ENCODE measurements at places on chromosomes 5 and 9.

GRCh38 chr5:566636-567309 lies 42.5 kb upstream of the SLC9A3 start:
- DNase-seq, result no peak

GRCh38 chr9:37656936-37657335 lies 6.2 kb downstream of the FRMPD1 start:
- no peak for DNase-seq

- no peak for DNase-seq
Measured at GRCh38 chr9:99140685-99141314, 35.9 kb downstream of the TGFBR1 start.

DNA sequence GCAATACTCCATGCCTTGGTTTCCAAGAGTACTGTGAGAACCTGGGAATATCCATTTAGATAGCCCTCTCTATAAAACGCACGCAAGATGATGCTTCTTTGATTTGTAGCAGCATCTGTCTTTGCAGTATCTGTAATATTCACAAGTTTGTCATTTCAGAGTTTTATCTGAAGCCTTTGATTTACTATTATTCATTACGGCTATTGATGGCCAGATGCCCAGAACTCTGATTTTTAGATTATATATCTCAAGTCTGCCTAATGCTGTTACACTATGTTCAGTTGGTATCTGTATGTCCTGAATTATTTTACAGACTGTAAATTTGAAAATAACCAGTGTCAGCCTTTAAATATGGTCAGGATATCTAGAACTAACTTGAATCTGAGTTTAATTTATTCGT lies 233.3 kb downstream of the FAM170A start:
- no peak for DNase-seq

- DNase-seq, result no peak
Measured at GRCh38 chr5:135079099-135079681, 45.2 kb upstream of the PITX1 start.

GRCh38 chr5:16894236-16895057 lies 41.6 kb downstream of the MYO10 start:
- no peak for DNase-seq

GRCh38 chr5:175813943-175814630 lies 57.3 kb upstream of the CPLX2 start:
- no peak for DNase-seq

GRCh38 chr5:38534156-38534453 lies 22.3 kb downstream of the LIFR start:
- DNase-seq, result no peak

DNA sequence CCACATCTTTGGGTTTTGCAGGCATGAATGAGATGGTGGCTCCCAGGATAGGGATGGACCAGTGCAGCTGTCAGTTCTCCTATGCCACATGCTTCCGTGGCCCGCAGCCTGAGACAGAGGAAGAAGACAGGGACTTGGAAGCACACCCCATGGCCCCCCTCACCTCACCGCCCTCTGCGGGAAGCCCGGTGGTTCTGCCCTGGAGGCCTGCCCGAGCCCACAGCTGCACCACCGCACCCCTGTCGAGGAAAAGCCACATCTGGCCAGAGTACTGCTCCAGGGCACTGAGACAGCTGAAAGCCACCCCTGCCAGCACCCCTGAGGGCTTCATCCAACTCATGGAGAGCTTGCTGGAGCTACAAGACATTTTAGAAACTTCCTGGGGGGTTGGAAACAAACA lies 7.6 kb upstream of the TRMT10B start:
- no peak for DNase-seq

DNA sequence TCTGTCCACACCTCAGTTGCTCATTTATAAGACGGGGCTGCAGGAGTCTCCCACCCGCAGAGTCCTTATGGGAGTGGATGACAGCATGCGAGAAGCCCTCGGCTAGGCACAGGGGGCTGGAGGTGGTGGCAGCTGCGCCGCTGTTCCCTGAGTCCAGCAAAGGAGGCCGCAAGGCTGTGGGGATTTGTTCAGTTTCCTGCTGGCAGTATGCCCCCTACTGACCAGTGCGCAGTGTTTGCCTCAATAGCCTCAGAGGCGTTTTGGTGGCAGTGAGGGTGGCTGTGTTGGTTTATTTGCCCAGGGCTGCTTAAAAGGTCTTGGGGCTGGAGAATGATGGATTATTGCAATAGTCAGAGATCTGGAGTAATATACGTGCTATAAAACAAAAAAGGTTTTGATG lies 176.3 kb upstream of the OTULINL start:
- DNase-seq, result no peak

DNA sequence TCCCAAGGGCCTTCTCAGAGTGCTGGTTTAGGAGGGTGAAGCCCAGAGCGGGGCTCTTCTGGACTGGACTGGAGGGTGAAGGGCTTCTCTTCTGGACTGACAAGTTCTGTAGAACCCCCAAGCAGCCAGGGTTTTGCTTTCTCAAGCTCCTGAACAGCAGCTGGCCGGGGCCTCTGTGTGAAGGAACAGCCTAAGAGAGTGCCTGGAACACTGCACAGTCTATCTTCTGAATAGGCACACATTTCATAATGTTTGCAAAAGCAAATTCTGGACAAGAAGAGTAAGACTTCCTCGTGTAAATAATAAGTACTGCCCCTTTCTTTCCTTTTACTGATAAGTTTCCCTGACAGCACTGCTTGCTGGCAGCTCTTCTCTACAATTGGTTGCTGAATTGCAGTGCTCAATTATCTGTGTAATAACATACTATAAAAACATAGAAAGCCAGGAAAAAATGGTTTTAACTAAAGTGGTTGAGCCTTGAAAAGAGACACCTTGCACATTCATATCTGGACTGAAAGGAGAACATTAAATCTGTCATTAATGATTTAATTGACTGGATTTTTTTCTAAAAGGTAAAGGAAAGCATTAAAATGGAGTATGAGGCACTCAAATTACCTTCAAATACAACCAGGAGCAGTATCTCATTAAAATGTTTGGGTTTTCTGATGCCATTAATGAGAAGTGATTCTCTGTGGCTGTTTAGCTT lies 20.5 kb downstream of the MAST4 start:
- no peak for DNase-seq

- no peak for DNase-seq
Measured at GRCh38 chr9:107639426-107639825, 149.9 kb upstream of the KLF4 start.

- DNase-seq, result no peak
Measured at GRCh38 chr9:27437652-27438373, 86.3 kb upstream of the IFNK start.

- DNase-seq, result no peak
Measured at GRCh38 chr5:139642891-139643871, 5.0 kb upstream of the CXXC5 start.

GRCh38 chr9:98367371-98367900 lies 112.0 kb upstream of the TBC1D2 start:
- DNase-seq, result no peak

DNA sequence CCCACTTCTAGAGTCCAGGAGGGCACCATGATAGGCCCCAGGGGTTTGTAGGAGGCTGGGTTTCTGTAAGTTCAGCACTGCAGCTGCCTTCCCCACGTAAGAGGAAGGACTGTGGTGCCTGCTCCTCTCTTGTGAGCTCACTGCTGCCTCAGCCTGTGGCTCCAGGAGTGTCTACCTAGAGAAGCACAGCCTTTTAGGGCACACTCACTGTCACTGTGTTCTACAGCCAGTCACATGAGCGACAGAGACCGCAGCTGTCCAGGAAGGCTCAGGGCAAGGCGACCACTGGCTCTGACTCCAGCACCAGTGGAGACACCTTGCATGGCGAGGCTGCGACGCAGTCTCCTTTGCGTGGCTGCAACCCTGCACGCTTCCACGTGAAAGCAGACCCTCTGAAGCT lies 72.8 kb downstream of the OTULIN start:
- DNase-seq, result no peak

DNA sequence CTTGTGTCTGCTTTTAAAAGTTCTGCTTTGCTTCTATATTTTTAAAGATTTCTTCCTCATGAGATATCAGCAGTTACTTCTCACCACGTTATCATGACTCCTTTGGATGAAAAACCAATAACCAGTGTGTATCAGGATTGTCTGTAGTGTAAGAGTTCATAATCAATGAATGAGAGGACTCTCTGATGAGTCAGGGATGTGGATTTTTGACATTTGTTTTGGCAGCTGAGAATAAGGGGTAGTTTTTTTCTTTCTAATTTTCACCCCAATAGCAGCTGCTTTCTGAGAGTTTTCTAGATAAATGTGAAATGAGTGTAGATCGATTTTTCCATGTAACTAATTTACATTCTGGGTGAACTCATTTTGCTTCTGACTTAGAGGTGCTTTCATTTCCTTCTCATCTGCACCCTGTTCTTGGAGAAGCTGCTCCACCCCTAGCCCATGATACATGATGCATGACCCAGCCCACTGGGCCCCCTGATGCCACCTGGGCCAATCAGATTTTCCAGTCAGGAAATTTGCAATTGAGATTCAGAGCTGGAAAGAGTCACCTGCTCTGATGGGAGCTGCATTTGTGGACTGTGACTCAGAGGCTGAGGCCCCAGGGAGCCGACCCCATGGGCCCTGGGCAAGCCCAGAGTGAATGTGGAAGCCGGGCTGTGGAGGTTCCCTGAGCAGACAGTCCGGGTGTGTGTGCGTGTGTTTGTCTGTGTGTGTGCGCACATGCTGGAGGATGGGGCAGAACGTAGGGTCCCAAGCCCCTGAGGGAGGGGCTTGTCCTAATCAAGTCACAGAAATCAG lies 159.3 kb downstream of the RGS3 start:
- DNase-seq, result no peak

GRCh38 chr5:161001604-161002003 lies 149.6 kb upstream of the ATP10B start:
- no peak for DNase-seq

DNA sequence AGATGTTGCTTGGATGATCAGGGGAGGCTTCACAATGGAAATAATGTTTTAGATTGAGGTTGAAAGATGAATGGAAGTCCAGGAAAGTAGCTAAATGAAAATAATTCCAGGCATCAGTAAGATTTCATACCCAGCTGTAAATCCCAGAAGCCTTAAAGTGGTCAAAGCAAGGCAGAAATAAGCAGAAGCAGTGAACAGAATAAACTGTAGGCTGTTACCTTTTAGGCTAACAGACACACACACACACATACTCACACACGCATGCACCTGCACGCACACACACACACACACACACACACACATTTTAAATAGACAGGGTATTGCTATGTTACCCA lies 175.3 kb downstream of the WDR70 start:
- DNase-seq, result no peak

DNA sequence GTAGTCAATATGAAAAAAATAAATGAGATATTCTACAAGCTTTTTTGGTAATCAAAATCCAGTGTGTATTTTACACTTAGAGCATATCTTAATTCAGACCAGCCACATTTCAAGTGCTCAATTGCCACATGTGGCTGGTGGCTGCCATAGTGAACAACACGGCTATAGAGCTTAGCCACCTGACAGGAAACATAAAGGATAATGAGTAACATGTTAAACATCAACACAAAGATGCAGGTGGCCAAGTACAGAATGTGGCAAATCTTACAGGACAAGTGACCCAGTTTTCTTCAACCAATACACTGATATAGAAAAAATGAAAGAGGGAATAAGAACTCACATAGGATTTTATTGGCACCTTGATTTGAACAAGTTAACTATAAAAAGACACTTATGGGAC lies 61.4 kb downstream of the KIF24 start:
- DNase-seq, result no peak

- no peak for DNase-seq
Measured at GRCh38 chr9:138119202-138120027, 241.8 kb downstream of the CACNA1B start.

GRCh38 chr9:73168298-73168934 lies 16.8 kb downstream of the ANXA1 start:
- DNase-seq, result no peak

DNA sequence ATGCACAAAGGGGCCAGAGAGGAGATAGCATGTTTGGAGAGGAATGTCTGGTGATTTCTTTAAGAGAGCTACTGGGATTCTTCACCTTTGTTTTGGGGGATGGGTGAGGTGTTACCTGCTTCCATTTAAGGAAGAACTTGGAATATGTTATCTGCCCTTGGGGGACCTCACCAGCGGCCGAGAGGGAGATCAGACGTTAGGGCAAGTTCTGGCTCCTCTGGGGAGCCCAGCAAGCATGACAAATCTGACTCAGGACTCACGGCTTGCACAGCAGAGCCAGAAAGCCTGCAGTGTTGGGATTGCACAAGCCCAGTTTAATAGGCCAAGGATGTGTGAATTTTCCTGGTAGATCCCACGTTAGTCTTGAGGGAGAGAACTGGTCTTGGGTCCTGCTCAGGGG lies 40.3 kb downstream of the SLC28A3 start:
- DNase-seq, result no peak

- no peak for DNase-seq
Measured at GRCh38 chr9:68631811-68632210, 73.2 kb upstream of the PIP5K1B start.

DNA sequence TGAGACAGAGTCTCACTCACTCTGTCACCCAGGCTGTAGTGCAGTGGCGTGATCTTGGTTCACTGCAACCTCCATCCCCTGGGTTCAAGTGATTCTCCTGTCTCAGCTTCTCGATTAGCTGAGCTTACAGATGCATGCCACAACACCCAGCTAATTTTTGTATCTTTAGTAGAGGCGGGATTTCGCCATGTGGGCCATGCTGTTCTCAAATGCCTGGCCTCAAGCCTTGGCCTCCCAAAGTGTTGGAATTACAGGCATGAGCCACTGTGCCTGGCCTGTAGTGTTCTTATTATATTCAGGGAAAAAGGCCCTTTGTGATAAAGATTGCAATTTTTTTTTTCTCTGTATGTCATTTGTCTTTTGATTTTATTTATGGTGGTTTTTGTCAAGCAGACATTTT lies 24.0 kb upstream of the MCCC2 start:
- no peak for DNase-seq

GRCh38 chr9:99058964-99059921 lies 45.7 kb upstream of the TGFBR1 start:
- DNase-seq, result no peak

DNA sequence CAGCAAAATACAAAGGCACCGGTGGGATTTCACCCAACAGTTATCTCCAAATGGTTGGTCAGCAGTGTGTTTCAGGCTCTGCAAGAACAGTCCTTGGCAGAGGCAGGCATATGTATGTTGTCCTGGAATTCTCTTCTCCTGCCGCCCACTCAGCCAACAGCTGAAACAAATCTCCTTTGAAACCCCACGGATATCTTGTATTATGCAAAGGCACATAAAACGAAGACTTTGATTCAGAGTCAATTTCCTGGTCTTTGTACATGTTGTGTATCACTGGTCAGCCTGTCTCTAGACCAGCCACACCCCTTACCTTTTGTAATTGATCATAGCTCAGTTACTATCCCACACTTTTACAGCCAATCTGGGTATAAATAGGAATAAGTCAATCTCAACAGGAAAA lies 29.2 kb downstream of the FREM1 start:
- no peak for DNase-seq

DNA sequence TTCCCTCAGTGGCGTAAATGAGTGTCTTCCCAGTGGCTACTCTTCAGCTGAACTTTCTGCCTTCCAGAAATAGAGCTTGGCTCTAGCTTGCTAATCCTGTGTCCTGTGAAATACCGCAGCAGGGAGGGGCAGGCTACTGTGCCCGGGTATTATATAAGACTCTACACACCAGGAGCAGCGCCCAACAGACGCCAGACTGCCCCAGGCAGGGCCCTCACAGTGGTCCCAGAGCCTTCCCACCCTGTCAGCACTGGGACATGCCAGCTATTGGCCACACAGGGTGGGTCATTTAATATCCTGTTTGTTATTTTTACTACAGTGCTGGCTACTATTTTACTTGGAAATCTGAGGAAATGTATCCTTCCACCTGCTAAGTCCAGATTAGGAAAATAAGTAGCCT lies 121.0 kb downstream of the FEM1C start:
- DNase-seq, result no peak

Measured in stimulated activated CD8-positive, alpha-beta memory T cell treated with anti-CD3 and anti-CD28 coated beads, Interleukin-4, amount 100 ng/mL, for 4 hours (primary cell).